Activated CD8-positive, alpha-beta memory T cell treated with anti-CD3 and anti-CD28 coated beads for 36 hours (primary cell): ENCODE measurements at places on chromosomes 11 and 22. TPM values are rescaled to one million over a fixed set of nuclear protein-coding genes. Genes with fewer than 3 reads are reported as not detected.

The TEX12 gene
- total RNA-seq: not detected

The CBLIF gene
- total RNA-seq: not detected

The MMP11 gene
- total RNA-seq: 0.42 TPM

The DNAJB13 gene
- not detected for total RNA-seq

The RIC8A gene
- 120 TPM for total RNA-seq
